Right atrium auricular region (tissue), 2 donors: ENCODE measurements at places on chromosomes 6 and 20. TPM values are rescaled to one million over a fixed set of nuclear protein-coding genes. Genes with fewer than 3 reads are reported as not detected.
A peak's percentile ranks its signal among the peaks of the same experiment; 100 is the strongest.

- peak; percentile 55 for DNase-seq
These were observed 202.8 kb downstream of the DLL1 start for GRCh38 chr6:170087941-170088581.

Gene MICA
- total RNA-seq = 11.1 TPM

DNA sequence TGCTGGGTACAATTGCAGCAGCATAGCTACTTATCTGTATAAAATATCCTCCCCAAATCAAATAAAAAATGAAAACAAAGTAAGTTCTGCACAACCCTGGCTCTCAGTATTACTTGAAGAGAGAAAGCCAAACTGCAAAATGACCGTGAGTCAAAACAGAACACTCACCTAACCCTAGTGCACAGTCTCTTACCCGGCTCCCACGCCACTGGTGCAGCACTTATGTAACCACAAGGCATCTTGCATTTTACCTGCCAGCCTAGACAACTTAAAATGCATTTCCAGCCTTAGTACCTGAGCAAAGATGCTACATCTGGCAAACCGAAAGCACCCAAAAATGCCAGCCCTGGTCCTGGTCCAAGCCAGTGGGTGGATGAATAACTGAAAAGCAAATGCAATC, 12.4 kb upstream of the SIRPB1 start:
- no peak for DNase-seq

Gene SOBP
- total RNA-seq = 8.5 TPM

- no peak for DNase-seq
These were observed 7.8 kb downstream of the RWDD1 start for GRCh38 chr6:116579143-116579542.

Gene SLC35D3
- not detected for total RNA-seq

DNA sequence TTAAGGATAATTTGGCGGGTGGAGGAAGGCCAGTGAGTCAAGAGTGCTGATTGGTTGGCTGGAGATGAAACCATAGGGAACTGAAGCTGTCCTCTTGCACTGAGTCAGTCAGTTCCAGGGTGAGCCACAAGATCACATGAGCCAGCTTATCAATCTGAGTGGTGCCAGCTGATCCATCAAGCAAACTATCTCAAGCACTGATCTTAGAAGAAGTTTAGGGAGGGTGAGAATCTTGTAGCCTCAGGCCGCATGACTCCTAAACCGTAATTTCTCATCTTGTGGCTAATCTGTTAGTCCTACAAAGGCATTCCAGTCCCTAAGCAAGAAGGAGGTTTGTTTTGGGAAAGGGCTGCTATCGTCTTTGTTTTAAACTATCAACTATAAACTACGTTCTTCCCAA, 954.3 kb downstream of the KIF16B start:
- DNase-seq = no peak

Gene PAK5
- total RNA-seq = not detected

GRCh38 chr6:32060966-32061655, 22.9 kb downstream of the CYP21A2 start:
- no peak for DNase-seq

Gene PSMG4
- 10.4 TPM for total RNA-seq

Gene XKR7
- total RNA-seq = not detected

GRCh38 chr20:5531318-5532081, 214.7 kb upstream of the PROKR2 start:
- peak; percentile 61 for DNase-seq

DNA sequence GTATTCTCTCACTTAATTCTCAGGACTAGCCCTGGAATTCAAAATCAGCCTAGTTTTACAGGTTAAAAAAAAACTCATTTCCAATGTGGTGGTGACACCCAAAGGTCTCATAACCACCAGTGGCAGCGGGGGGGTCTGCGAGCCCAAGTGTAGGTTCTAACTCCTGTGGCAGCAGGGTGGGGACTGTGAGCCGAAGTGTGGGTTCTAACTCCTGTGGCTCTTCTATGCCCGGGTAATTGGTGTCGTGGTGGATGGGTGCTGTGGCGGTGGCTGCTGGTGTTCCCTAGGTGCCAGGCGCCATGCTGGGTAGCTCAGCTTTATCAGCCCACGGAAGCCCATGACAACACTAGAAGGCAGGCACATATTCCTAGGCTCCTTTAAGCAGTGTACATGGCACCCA, 4.9 kb upstream of the ANKRD60 start:
- DNase-seq = no peak

DNA sequence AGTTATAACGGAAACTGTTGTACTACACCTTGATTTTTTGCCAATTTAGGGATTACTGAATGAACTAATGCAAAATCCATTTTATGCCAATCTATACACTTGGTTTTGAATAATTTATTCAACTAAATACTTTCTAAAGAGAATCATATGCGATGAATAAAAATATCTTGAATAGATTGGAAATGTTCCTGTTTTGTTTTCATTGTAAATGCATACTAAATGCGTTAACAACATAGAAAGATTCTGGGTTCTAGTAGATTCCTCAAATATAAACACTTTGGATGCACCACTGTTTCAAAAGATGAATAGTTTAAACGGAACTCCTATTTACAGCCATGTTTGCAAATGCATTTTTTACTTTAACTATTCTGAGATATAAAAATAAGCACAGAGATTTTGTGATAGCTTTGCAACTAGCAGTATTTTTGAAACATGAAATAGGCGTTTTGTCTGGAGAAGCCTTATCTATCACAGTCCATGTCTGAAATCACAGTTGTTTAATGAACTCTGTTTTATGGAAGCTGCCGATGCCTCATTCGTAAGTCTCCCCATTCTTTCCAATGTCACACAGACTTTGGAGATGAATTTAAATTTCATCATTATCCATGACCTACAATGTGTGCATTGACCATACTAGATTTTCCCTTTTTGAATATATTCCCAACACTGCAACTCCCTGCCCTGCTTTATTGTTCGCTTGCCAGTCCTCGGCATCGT, 277.7 kb upstream of the QKI start:
- no peak for DNase-seq

DNA sequence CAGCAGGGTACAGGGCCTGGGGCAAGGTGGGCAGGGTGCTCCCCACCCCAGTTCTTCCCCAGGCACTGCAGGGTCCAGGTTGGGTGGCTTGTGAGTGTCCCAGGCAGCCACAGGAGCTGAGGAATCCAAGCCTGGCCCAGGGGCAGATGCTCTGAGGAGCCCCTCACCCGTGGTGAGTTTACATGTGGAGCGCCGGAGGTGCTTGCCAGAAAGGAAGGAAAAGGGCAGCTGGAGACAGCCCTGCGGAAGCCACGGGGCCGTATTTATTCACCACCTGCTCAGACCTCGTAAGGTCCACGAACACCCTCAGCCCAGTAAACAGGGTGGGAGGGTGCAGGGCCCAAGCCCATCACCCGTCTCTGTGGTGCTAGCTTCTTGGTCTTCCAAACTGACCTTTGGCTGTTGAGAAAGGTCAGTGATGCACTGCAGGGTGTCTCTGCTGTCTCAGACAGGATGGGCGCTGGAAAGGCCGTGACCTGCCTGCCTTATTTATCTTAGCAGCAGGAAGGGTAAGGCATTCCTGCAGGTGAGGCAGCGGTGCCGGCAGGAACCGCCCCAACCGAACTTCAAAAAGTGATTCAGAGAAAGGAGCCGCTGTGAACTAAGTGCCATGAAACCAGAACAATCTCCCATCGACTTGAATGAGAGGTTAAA, 4.0 kb upstream of the FRMD1 start:
- no peak for DNase-seq

- no peak for DNase-seq
These were observed 21.6 kb upstream of the CALHM6 start for GRCh38 chr6:116439522-116440051.

DNA sequence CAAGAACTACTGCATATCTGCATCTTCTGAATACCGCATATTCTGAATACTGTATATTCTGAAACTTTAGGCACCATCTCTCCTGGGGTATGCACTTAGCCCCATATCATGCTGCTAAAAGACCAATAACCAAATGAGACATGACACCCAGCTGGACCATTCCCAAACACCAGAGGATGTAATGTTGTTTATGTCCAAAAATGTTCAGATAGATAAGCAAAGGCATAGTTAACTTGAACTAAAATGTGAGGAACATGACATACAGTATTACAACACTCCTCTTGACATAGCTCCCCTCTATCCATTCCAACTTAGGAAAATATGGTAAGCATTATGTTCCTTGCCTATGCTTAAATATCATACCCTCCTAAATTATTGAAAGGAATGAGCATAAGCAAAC, 127.3 kb downstream of the TENT5A start:
- DNase-seq = no peak
